ENCODE measurements at places on chromosomes 12 and 14.

DNA sequence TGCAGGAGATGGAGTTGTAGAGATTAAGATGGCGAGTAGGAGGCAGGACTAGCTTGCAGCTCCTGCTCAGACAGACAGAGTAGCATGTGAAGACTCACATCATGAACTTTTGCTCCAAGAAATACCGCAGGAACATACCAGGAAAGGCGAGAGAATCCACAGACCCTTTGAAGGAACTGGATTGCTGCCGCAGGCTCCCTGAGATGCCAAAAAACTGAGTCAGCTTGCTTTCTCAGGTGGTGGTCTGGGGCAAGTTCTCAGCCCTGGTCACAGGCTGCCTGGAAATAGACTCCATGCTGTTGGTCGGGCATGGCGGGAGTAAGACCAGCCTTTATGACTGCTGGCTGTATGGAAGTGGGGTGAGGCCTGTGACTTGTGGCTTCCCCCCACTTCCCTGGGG, 163.6 kb upstream of the NAV3 start:
- DNase-seq, result peak; percentile 43

GRCh38 chr12:68514807-68515411, 95.8 kb upstream of the RAP1B start:
- DNase-seq, result no peak

- DNase-seq, result no peak
These were observed 353.4 kb downstream of the ADAMTS20 start for GRCh38 chr12:43198608-43199007.

DNA sequence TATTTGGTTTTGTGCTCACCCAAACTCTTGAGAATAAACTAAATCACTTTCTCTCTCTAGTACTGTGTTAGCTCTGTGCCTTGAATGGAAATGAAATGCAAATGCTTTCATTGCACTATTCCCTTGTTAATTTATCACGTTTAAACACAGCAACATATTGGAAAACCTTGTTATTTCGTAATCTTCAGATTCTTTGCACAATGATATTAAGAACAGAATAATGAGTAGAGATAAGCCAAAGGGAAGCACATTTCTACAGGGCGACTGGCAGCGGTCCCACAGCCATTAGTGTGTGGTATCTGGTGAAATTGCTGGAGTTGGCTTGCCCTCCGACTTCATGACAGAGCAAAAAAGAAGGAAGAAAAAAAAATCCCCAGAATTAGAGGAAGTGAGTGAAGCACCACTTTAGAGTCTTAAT, 166.1 kb upstream of the E2F7 start:
- DNase-seq, result peak; percentile 67

GRCh38 chr14:66119606-66120231, 366.5 kb upstream of the CCDC196 start:
- no peak for DNase-seq

DNA sequence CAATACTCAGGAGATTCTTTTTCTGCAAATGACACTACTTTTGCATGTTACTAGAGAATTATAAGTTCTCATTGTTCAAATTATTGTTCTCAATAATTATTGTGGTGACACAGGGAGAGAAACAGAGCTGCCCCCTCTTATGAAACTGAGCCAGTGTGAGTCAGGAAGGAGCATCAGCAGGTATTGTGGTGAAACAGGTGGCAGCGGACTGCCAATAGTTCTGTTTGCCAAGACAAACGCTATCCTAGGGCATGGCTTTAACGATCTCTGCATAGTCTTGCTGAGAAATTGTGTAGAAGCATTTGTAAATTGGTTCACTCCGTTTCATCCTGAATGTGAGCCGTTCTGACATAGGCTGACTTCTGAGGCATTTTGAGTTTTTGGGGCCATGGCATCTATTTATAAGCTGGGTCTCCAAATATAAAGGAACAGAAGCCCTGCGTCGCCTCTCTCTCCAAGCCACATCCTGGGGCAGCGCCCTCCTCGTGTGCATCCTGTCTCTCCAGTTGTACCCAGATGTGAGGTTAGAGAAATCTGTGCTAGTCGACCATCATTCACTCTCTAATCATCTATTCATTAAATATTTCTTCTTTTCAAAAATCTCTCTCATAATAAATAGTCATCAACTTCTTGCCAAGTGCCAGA, 15.8 kb upstream of the PPP4R4 start:
- DNase-seq, result no peak
